ENCODE measurements at places on chromosomes 5 and 9.

DNA sequence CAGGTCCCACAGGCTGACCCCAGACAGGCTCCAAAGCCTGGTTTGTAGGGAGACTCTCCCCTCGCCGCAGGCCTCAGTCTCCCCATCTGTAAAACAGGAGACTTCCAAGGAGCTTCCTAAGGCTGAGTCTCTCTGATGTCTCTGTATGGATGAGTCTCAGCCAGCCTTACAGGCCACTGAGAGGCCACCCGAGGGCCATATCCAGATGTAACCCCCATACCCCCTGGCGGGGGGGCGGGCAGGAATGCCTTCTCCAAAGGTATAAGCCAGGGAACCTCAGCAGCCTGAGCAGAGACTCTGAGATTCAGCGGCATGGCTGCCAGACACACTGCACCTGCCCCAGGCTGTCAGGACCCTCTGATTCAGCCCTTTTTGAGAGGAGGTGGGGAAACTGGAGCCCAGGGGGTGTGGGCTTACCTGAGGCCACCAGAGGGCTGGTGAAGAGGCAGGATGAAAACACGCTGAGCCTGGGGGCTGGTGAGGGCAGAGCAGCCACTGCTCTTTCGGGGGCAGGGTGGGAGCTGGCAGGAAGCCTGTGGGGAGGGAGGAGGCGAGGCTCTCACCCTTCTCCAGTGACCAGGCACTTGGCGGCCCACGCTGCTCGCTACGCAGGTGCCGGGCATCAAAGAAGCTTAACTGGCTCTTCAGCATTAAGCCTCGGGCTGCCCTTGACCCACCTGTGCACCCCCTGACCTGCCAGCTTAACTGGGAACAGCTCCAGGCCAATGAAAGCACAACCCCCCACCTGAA is 5.5 kb upstream of the SUSD3 start:
- DNase-seq, result no peak

- no peak for DNase-seq
Observed at GRCh38 chr9:70802206-70802605, 319.2 kb downstream of the TRPM3 start.

- DNase-seq, result no peak
Observed at GRCh38 chr9:88502552-88503034, 32.4 kb upstream of the NXNL2 start.

GRCh38 chr5:54387659-54388232 is 67.8 kb upstream of the HSPB3 start:
- no peak for DNase-seq

GRCh38 chr9:212297-212696 is 2.4 kb upstream of the DOCK8 start:
- no peak for DNase-seq

DNA sequence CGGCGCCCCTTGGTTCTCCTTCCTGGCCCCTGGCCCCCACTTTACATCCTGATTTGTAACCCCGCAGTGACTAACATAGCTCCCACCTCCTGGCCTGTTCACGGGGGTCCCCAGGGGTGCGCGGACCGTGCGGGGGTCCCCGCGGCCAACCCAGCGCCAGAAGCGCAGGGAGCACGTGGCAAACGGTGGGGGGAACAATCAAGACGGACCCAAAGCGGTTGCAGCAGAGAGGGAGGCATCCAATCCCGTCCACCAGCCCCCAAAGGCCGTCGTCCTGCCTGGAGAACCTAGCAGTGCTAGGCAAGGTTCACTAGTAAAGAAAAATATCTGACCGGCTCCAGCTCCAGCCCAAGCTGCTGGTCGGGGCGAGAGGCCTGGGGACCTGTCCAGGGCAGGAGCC is 201.5 kb downstream of the AUH start:
- no peak for DNase-seq

DNA sequence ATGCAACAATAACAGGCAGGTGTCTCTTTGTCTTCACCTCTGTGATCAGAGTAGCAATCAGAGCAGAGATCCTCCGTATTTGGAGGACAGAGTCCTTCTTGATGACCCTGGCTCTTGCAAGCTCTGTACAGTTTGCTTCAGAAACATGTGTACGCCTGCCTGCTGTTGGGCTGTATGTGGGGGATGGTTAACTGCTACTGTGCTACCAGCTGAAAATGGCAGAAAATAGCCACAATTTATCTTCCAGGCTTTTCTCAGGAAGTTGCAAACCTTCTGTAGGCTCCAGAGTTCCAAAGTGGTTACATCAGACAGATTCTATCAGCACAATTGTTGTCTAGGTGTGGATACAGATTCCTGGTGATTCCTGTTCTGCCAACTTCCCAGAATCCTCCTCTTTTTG is 35.5 kb downstream of the DDX46 start:
- no peak for DNase-seq

GRCh38 chr9:93697352-93698139 is 121.2 kb downstream of the PHF2 start:
- DNase-seq, result no peak

DNA sequence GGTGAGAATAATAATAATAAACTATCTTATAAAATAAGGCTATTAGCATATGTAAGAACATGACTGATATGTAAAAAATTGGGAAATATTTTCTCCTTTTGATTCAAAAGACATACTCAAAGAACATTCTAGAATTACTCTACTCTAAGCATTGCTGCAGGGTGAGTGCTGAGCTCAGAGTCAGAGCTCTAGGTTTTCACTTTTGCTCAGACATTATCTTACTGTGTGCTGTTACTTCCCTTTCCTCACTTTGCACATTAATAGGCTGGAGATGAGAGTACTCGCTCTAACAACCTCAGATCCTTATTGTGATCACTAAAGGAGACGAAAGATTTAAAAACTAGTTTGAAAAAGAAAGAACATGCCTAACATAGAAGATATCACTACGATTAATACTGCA is 99.4 kb upstream of the C9orf72 start:
- DNase-seq, result no peak

Measured in activated CD4-positive, alpha-beta T cell treated with anti-CD3 and anti-CD28 coated beads, Interleukin-2, amount 50 U/mL, for 48 hours (primary cell).